ENCODE measurements at places on chromosomes 12 and 14.

DNA sequence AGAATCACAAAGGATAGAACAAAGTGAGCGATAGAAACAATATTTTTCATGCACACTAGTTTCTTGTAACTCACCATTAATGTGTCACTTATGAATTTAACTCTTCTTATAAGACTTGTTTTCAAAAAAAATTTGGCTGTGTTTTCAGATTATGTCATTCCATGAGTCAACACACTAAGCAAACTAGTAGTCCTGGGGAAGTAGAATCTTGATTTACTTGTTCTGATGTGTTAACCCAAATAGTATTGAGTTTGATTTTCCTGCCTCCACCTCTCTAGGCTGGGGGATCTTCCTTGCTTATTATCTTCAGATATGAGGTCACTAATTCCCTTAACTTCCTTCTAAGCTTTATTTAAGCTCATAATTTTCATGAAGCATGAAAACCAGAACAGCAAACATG is 151.0 kb upstream of the SEL1L start:
- no peak for DNase-seq

DNA sequence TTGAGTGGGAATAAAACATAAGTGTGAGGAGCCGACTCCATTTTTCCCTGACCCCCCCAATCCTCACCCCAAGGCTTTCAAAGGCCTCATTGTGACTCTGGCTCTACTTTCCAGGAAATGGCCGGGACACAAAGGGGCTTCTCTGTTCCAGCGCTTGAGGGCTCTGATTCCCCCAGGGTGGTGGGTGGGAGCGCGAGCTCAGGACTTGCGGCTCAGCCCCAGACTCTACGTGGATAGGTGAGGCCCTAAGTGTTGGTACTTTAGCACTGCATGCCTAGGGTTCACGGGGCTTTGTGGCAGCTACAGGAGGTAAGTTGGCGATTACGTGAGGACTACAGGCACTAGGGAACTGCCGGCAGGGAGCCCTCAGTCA is 553 bp downstream of the CNPY2 start:
- DNase-seq = no peak

- DNase-seq = no peak
Measured at GRCh38 chr12:67200386-67200785, 68.8 kb upstream of the CAND1 start.

GRCh38 chr12:90174956-90175355 is 466.3 kb upstream of the ATP2B1 start:
- no peak for DNase-seq

DNA sequence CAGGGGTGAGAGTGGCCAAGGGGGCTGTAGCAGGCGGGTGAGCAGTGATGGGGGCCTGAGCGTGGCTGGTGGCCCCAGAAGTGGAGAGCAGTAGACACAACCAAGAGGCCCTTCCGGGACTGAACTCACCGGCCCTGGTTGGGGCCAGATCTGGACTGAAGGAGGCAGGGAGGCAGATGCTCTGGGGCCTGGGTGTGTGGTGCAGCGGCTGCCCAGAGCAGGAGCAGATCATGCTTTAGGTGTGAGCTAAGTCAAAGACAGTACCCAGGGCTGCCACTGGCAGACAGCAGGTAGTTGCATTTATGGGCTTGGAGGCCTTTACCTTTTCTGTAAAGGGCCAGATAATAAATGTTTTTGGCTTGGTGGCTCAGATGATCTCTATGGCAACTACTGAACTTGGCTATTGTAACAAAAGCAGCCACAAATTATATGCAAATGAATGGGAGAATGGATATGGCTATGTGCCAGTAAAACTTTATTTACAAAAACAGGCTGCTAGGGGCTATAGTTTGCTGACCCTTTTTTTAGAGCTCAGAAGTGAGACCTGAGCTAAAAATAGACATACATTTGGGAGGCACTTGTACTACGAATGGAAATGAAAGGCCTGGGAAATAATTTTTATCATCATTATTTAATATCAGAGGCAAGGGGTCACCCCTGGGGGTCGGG is 25.6 kb downstream of the SETD1B start:
- DNase-seq = no peak

- DNase-seq = no peak
Measured at GRCh38 chr12:54139019-54139418, 49.8 kb downstream of the SMUG1 start.

GRCh38 chr12:120762086-120762485 is 36.5 kb downstream of the ACADS start:
- no peak for DNase-seq

GRCh38 chr12:4030929-4031702 is 157.9 kb upstream of the PARP11 start:
- DNase-seq = peak; percentile 25

- DNase-seq = no peak
Measured at GRCh38 chr14:57390806-57391516, 575 bp downstream of the NAA30 start.

GRCh38 chr12:65930114-65930828 is 106.0 kb downstream of the HMGA2 start:
- DNase-seq = no peak
